ENCODE measurements at places on chromosomes 7 and 10.
A peak's percentile ranks its signal among the peaks of the same experiment; 100 is the strongest.

DNA sequence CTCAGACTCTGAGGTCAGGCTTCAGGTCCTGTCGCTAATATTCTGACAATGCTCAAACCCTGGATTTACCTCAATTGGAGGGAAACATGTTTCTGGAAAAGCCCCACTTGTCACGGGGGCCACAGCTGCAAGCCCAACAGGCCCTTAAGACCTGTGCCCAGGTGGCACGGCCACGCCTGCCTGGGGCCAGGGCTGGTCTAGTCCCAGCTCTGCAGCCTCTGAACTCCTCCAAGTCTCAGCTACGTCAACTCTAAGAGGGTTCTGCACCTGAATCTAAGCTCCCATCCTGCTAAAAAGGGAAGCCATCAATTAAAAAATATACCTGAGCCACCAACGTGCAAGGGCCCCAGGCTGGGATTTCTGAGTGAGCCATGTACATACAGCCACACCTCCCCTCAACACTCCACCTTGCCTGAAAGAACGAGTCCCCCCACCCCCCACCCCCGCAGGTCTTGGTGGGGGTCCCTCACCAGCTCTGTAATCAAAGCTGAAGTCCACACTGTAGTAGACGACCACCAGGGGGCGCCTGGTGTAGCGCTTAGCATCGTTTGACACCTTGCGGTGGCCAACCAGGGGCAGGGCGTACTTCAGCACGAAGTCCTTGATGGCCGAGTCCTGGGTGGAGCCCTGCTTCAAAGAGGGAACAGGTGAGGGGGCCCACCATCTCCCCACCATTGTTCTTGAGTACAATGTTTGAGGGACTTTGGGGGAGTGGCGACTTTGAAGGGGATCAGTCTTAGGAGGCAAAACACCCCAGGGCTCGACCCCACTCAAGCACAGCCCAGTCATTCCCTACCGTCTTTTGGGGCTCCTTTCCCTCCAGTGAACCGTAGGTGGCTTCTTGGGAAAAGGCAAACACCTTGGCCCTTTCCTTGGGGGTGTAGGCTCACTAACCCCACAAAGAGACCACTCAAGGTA lies 22.6 kb downstream of the PDIA4 start:
- peak; percentile 82 for DNase-seq

GRCh38 chr7:141074997-141075396 lies 1.1 kb downstream of the TMEM178B start:
- no peak for DNase-seq

DNA sequence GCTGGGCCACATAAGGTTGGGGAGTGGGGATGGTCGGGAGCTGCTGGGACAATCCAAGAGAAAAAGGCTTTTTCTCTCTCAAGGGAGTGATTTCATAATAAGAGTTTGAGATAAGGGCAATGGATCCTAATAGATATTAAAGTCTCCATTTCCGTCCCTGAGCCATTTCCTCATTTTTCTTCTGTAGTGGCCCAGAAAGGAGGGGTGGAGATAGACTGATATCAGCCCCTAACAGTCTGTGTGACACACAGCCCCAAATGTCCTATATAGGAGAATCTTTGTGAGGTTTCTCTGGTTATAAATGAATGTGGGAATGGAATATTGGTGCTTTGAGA lies 35.2 kb downstream of the PRSS2 start:
- no peak for DNase-seq

GRCh38 chr7:142500366-142500765 lies 242.5 kb upstream of the PRSS58 start:
- no peak for DNase-seq

GRCh38 chr10:62426086-62426485 lies 51.9 kb downstream of the ZNF365 start:
- no peak for DNase-seq

GRCh38 chr10:132242103-132242840 lies 55.5 kb downstream of the DPYSL4 start:
- no peak for DNase-seq

DNA sequence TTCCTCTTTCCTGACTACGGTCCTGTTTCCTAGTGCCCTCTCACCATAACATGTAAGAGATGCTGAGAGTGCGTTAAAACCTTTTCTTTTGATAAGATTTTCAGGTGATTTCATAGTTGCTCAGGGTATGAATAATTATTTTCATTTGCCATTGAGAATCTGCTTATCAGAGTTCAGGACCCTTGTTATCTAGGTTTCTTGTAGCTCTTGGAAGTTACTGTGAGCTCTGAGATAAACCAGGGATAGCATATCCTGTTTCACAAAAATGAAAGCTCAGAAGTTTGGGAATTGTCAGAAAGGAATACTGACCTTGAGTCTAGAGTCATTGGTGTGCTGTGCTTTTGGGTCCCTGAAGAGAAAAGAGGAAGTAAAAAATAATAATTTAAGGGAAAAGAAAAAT lies 76.8 kb upstream of the PRKG1 start:
- DNase-seq, result no peak

DNA sequence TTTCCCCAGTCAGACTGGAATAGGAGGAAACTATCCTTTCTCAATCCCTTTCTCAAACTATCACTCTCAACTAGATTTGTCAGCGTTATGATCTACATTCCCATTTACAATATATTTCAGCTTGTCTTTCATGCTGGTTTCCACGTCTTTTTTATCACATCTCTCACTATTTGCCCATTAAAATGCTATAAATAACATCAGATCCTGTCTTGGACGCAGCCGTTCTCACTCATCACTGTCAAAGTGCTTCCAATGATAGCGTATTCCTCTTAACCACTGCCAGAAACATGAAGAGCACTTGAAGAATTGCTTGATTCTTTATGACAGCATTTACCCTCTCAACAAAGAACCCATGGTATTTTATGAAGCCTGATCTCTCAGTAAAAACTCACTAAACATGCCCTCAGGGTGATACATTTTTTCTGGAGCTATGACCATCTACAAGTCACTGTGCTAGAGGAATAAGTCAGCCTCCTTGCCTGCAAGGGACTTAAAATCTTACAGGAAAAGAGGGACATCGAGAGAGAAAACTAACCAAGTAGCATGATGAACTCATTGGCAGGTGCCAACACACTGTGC lies 205.6 kb upstream of the PFKP start:
- DNase-seq, result no peak

GRCh38 chr7:16046041-16046440 lies 359.6 kb upstream of the MEOX2 start:
- DNase-seq, result no peak

DNA sequence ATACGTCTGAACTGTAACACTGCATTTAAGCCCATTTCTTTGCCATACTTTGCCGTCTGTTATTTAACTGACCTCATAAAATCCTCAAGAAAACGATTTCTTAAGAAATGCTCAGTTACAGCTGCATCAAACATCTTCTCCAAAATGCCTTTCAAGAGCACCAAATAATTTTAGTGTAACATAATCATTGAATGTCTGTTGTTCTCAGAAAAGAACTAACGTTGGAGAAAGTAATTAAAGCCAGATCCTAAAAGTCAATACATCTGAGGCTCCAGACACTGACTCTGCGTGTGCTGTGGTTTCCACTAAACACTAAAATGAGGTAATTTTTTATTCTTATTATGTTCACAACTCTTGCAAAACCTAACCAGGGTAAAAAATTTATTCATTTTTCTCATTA lies 63.7 kb upstream of the LRRC17 start:
- no peak for DNase-seq

- DNase-seq, result no peak
Observed at GRCh38 chr7:4833691-4834600, 27.9 kb downstream of the PAPOLB start.

- DNase-seq, result no peak
Observed at GRCh38 chr7:123824754-123825067, 20.3 kb upstream of the HYAL4 start.

GRCh38 chr7:14065286-14065685 lies 75.8 kb upstream of the ETV1 start:
- no peak for DNase-seq

DNA sequence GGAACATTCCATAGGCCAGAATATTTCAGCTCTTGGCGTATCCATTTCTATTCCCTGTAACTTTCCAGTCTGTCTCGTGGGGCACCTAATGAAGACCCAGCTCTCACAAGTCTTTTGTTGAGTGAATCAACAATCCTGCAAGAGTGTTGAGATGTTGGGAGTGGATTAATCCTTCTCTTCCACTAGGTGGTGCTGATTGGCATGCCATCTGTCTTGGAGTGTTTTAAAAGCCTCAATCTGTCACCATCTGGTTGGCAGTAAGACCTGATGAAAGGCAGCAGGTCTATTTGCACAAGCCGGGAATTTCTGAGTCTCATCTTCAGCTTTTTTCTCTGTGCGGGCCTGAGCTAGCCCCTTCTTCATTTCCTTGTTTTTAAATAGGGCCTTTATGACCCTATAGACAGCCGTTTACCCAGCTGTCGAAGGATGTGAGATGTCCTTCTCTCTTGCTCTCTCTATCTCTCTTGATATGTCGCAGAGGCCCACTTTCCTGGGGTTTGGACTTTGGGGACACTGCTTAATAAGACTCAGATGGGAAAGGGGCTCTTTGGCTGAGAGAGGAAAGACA lies 180.5 kb downstream of the ZNF365 start:
- DNase-seq, result peak; percentile 34

DNA sequence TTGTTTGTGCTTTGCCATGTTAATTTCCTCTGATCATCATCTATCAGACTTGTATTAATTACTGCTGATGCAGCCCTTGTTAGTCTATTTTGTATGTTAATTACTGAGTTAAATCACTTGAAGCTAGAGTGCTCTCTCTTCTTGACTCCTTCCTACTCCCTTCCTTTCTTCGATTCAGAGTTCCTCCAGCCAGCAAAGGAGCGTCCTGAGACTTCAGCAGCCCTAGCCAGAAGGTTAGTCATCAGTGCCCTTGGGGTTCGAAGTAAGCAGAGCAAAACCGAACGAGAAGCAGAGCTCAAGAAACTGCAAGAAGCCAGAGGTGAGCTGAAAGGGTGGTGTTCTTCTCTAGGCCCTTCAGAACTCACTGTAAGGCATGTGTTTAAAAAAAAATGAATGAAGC lies 32.1 kb downstream of the LOXL4 start:
- DNase-seq, result no peak

Data from femur (tissue), 1 donor.